ENCODE measurements at places on chromosomes 12 and 14.

DNA sequence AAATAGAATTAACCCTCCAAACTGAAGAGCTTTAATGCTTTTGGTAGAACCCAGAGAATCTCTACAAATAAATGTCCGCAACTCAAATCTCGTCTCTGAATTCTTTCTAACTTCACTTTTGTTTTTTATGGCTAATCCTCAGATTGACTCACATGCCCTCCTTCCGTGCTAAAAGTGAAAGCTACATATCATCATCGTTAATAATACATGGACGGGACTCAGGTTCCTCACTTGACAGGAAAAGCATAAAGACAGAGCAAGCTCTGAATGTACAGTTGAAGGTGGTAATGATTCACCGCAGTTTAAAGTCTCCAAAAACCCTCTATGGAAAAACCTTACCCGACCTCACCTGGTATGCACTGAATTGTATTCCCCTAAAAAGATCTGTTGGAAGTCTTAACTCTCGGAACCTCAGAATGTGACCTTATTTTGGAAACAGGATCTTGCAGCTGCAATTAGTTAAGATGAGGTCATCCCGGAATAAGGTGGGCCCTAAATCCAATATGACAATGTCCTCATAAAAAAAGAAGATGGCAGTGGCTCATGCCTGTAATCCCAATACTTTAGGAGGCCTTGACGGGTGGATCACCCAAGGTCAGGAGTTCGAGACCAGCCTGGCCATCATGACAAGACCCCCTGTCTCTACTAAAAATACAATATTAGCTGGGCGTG lies 147.4 kb upstream of the FOXN3 start:
- no peak for DNase-seq

DNA sequence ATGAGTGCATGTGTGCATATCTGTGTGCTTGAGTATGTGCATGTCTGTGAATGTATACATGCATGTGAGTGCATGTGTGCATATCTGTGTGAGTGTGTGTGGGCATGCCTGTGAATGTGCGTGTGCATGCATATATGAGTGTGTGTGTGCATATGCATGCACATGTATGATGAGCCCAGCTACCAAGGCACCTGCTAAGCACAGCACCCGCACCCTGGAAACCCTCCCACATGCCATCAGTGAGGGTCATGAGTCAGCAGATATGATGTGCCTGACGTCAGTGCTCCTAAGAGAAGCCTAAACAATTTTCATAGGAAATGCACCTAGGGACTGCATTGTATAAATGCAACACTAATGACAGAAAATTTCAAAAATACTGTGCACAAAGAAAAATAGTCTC lies 151.1 kb downstream of the KIF26A start:
- DNase-seq: no peak

DNA sequence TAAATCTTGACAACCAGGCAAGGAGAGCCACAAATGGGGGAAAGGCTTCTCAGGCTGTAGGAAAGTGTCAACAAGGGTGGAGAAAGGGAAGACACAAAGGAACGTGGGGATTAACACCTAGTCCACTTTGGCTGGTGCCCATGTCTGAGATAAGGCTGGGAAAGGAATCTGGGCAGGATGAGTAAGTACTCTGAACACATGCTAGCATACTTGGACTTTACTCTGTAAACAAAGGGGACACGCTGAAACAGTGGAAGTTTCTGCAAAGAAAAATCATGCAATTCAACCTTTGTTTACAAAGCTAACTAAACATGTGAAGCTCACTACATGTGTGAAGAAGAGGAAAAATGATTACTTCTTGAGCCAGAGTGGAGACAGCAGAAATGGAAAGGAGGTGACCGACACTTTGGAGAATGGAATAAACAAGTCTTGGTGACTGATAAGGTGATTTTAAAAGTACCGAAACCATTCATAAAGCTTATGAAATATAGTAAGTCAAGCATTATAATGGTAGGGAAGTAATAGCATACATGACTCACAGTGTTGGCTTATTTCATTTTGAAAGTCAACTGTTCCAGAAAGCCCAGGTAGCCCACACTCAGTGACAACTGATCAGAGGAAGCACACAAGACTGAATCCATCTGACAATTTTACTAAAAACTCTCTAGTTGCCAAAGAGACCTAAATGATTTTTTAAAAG lies 13.2 kb downstream of the CPNE8 start:
- DNase-seq: no peak

- no peak for DNase-seq
These were observed 59.3 kb upstream of the TBX3 start for GRCh38 chr12:114743289-114743688.

DNA sequence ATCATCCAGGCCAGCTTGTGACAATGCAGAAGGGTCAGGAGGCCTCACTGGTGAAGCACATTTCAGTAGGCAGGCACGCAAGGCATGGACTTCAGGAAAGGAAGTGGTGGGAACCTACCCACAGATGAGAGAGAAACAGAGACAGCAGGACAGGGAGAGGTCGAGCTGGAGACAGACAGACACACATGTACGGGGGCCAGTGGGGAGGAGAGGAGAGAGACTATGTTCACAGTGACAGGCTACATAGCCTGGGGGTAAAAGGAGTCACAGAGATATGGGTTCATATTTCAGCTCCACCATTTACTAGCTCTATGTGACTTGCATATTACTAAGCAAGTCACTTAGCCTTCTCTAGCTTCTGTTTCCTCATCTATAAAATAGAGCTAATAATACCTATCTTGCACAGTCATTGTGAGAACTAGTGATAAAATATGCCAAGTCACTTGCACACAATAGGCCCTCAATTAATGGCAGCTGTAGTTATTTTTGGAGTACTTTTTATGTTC lies 91.1 kb upstream of the FUT8 start:
- DNase-seq: no peak

- DNase-seq: no peak
These were observed 887.0 kb downstream of the TMTC2 start for GRCh38 chr12:83573671-83574070.

GRCh38 chr14:89266754-89267153 lies 150.3 kb downstream of the FOXN3 start:
- no peak for DNase-seq

DNA sequence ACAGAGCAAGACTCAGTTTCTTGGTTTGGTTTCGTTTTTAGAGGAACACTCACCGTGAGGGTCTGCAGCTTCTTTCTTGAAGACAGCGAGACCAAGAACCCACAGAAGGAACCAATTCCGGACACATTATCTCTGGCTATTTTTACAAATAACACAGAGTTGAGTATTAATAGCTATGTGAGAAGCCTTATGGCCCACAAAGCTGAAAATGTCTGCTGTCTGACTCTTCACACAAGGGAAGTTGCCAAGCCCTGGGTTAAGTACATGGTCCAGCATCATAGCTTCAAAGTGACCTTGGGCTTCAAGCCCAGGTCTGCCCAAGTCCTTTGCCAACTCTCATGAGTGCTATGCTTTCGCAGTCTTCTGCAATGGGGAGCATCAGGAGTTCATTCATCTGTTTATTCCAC lies 2.6 kb upstream of the LGMN start:
- DNase-seq: no peak

DNA sequence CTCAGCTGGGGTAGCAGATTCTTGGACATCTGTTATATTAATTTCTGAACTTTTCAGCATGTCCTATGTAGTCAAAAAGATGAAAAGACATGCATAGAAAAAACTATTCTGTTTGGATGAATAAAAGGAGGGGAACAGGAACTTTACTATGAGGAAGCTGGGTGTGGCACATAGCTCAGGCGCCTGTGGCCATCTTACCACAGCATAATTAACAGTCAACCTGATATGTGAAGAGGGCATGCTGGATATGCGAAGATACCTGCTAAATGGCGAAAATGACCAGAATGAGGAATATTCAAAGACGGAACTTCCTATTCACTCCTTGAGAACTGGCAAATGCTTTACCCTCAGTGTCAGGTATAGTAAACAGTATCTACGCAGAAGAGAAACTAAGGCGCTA lies 18.4 kb downstream of the SETD3 start:
- DNase-seq: no peak

DNA sequence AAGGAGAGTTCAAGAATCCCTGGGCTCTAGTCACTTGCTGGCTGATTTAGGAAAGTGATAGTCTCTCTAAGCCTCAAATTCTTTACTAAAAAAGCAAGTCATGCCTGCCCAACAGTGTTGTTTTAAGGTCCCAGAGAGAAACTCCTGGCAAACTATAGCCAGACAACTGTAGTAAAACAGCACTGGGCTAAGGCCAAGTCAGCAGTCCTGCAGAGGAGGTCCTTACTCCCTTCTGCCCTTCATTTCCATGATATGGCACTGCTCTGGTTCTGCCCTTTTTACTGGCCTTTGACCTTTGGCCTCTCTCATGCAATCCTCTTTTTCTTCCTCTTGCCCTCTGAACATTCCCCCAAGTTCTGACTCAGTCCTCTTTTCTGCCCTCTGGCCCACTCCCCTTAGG lies 74.9 kb downstream of the VWF start:
- DNase-seq: no peak

- DNase-seq: no peak
These were observed 453.9 kb downstream of the FUT8 start for GRCh38 chr14:65866448-65866847.

- no peak for DNase-seq
These were observed 414.7 kb downstream of the RAD51B start for GRCh38 chr14:68234101-68234905.

- DNase-seq: no peak
These were observed 14.2 kb downstream of the IQSEC3 start for GRCh38 chr12:80681-81190.

DNA sequence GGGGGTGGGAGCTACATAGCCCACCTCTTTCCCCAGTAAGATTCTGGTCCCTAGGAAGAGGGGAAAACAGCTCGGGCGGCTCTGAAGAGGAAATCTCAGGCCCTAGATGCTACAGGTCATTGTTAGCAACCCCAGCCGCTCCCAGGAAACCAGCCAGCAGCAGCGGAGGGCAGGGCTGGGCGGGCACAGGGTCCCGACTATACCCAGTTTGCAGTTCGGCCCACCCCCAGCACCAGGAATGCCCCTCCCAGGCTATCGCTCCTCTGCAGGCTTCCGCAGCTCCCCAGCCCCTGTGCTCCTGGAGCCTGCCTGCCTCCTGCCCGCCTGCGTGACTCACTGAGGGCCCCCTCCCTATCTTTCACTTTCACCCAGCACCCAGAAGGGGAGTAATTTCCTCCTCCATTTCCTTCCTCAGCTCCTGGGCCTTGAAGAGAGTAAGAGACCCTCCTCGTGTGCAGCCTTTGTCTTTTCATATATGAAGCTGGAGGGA lies 27.2 kb upstream of the PNMA1 start:
- no peak for DNase-seq

DNA sequence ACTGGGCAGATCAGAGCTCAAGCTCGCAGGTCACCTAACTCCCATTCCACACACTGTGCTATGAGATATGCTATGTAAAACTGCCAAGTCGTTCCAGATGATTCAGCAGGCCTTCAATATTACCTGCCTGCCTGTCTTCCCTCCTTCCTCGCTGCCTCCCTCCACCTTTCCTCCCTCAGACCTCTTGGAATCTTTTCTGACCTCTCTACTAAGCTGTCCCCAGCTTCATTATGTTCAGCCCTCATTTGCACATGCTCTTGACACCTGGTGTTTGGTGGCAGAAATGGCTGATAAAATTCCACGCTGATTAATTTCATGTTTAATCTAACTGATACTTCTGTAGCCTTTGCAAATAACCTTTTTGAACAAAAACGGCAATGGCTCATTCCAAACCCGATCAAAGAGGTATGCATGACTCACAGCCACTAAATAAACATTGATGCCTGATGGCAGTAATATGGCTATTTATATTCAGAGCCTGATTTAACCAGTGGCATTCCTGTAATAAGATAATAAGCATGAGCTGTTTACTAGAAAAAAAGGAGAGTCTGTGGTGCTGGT lies 130.8 kb upstream of the EGLN3 start:
- DNase-seq: no peak

DNA sequence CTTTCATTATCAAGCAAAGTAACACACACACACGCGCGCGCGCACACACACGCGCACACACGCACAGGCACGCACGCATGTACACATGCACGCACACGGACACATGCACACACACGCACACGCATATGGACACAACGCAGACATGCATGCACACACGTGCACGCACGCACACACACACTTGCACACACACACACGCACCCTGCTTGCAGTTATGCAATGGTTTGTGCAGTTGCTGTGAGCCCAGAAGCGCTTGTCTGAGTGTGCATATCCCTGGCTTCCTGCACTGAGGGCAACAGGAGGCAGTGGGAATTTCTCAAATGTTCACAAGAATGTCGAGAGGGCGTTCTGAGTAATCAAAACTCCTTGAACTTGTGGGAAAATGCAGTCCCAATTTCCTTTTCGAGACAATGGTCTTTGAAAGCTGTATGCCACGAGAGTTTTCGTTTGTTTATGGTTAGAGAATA lies 41.6 kb downstream of the NFKBIA start:
- no peak for DNase-seq

DNA sequence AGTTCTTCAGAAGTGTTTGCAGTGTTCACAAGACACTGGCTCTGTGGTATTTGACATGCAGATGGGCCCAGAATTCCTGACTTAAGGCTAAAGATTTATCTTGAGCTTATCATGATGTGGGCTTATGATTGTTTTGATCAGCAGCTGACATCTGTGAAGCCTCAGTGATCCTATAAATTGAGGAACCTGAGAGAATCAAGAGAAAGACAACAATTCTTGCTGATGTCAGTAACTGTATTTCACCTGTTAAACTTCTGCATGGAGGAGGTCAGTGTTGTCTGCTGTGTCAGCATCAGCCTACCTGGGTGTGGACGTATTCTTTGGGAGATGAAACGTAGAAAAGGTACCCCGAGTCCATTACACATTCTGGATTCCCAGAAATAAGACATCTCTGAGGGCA lies 33.3 kb downstream of the TRAF3 start:
- no peak for DNase-seq

- DNase-seq: no peak
These were observed 5.0 kb downstream of the CDK17 start for GRCh38 chr12:96395236-96395635.
